Central memory CD8-positive, alpha-beta T cell (primary cell): ENCODE measurements at places on chromosomes 7 and 10.

GRCh38 chr7:91285696-91286355 is 21.6 kb downstream of the FZD1 start:
- DNase-seq: no peak

DNA sequence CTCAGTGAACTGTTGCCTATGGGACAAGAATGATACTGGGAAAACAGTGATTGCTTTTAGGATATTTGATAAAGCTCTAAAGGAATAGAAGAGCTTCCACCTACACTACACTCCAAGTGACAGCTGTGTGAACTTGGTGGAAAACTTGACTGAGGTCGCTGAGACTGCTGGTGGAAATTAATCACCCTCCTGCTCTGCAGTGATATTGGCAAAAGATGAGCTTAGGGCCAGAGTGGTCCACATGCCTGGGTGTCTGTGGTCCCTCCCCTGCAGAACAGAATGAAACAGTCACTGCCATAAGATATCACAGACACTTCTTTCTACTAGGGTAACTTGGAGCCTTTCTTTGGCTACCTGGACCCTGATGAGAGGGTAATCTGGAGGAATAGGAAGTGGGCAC is 382.1 kb upstream of the GALNT17 start:
- no peak for DNase-seq

- no peak for DNase-seq
Observed at GRCh38 chr7:81114633-81115032, 195.8 kb upstream of the SEMA3C start.

DNA sequence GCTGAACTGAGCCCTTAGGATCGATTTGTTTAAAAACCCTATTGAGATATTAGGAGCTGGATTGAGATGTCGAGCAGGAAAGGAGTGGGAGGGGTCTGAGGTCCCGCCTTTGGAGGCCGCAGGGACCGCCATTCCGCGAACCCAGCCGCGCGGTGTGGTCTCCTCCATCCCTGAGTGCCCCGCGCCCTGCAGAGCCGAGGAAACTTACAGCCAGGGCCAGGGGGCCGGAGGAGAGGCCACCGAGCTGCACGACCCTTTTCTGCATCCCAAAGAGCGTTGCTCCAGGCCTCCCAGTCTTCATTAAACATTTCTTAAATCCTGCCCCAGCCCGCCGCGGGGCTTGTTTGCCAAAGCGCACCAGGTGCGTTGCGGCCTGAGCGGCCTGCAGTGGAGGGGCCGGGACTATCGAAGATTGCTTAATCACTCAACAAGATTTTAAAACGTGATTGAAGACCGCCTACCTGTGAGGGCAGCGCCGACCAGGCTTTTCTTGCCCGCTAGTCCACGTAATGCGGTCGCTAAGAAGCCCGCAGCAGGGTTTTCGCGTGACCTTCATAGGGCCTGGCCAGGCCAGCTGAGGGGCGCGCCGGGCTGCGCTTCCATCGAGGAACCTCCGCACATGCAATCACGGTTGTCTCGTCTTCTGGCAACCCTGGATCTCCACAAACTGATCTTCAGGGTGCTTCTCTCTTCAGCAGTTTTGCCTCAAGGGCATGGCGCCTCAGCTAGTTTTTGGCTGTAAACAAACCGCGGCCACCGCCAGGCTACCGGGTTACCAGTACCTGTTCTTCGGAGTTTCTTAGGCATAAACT is 2.0 kb upstream of the CTBP2 start:
- no peak for DNase-seq

GRCh38 chr10:128147064-128147463 is 20.8 kb upstream of the MKI67 start:
- no peak for DNase-seq

GRCh38 chr7:81902536-81902935 is 132.7 kb upstream of the HGF start:
- DNase-seq: no peak

GRCh38 chr7:48083114-48083830 is 5.8 kb upstream of the UPP1 start:
- DNase-seq: no peak

DNA sequence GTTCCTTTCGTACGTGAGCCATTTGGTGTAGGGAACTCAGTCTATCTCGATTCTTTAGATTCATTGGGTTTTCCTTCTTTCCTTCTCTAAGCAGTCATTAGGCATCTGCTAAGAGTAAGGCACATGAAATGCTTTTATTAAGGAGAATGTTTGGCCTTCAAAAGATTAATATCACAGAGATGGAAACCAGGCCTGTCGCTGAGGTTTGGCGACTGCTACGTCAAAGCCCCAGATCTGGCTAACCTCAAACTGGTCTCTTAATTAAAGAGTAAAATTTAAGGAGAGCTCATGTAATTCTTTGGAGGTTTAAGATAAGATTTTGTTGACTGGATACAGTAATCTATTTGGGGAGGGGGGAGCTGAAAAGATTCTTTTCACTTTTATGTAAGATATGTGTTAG is 189.8 kb downstream of the JCAD start:
- DNase-seq: no peak

- DNase-seq: no peak
Observed at GRCh38 chr10:34449836-34450235, 365.3 kb downstream of the PARD3 start.

DNA sequence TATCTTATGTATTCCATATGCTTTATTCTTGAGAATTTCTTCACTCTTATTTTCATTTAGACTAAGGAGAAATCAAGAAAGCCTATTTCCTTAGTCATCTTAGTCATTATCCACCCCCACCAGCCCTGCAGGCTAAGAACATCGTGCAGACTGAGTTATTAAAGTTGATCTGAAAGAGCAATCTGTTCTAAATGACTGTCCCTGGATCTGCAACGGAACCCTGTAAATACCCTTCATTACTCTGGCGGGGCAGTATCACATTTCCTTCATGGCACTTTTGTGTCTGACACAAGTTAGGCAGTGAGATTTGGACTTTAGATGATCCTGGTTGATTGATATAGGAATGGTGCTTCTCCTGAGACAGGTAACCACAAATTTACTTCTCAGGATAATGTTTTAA is 3.5 kb upstream of the MYPN start:
- no peak for DNase-seq

DNA sequence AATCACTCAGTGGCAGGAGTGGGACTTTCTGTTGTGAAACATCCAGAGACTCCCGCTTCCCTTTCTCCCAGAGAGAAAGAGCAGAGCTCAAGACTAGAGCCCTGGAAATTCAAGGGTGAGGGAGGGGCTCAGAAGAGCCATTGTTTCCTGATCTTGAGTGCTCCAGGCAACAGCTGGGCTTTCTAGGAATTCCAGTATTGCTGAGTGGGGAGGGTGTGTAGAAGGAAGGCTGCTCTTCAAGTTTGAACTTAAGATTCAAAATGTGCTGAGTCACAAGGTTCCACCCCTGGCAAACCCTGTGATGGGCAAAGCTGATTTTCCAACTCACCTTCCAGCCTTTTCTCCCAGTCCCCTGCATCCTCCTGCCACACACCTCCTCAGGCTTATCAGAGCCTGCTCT is 42.3 kb upstream of the MSRB2 start:
- DNase-seq: no peak

DNA sequence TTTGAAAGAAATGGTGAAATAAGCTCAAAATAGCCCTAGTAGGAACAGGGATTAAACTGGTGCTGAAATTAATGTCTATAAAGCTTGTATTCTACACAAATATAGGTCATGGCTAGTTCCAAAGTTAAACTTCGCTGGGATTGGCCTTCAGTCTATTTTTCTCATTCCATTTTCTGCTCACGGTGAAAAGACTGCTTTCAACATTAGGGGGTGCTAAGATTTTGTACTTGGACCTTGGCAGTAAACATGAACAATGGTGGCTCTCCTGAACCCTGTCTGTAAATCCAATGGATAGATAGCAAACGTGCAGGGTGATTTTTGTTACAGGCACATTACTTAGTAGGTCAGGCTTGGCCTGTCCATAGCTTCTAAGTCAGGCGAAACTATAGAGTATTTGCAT is 36.0 kb upstream of the RSU1 start:
- no peak for DNase-seq

DNA sequence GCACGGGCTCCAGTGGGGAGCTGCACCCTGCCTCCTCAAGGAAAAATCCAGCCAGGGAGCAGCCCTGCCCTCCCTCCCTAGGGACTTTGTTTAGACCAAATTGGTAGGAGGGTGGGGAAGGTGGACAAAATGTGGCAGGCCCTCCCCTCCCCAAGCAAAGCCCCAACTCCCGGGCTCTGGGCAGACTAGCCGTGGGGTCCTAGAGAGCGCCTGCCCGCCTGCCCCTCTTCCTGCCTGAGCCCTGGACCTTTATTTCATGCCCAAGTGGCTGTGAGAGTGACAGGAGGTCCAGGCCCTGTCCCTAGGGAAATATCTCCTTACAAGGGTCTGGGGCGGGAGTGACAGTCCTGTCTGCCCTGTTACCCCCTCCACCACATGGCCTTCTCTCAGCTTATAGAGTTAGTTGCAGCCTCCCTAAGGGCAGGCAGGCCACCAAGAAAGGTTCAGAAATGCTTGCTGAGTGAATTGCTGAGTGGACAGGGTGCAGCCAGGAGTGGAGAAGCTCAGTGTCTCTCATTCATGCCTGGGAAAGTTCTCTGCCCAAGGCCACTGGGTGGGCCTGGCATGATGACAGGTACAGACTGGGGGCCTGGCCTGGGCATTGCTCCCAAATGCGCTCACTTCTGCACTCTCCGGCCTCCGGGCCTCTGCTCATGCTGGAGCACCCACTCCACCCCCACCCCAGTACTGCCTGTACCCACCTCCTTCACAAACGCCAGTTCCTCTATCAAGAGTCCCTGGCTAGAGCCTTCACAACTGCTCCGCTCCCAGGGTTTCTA is 25.2 kb downstream of the DNAJB12 start:
- DNase-seq: no peak
